ENCODE measurements at places on chromosomes 11 and 22.

GRCh38 chr11:121117788-121118187, 16.7 kb downstream of the TECTA start:
- no peak for DNase-seq

GRCh38 chr22:22375576-22376351, 131.2 kb downstream of the VPREB1 start:
- no peak for DNase-seq

DNA sequence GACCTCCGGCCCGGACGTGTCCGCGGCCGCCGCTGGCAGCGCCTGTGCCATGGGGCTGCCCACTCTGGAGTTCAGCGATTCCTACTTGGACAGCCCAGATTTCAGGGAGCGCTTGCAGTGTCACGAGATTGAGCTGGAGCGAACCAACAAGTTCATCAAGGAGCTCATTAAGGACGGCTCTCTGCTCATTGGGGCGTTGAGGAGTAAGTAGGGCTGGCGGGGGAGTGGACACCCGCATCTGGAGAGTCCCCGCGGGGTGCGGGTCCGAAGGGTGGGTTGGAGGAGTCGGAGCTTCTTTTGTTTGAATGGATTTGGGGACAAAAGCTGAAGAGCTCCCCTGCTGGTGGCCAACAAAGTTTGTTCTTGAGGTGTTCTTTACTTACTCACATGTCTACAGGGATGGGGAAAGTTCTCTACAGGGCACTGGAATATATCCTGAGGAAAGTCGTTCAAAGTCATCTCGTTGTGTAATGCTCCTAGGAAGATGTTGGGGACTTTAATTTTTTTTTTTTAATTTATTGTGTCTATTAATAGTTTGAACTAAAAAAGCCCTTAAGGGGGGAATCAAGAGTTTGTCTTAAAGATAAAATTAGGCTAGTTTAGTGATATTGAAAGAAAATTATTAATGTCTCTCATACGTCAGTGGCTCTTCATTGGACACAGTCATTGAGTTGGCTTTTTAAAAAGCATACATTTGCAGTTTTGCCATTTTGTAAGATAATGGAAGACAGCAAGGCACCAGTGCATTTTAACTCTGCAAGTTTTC, 725 bp downstream of the ARHGAP42 start:
- DNase-seq: peak; percentile 86

- no peak for DNase-seq
Observed at GRCh38 chr11:80512491-80512890, 1071.7 kb upstream of the TENM4 start.

DNA sequence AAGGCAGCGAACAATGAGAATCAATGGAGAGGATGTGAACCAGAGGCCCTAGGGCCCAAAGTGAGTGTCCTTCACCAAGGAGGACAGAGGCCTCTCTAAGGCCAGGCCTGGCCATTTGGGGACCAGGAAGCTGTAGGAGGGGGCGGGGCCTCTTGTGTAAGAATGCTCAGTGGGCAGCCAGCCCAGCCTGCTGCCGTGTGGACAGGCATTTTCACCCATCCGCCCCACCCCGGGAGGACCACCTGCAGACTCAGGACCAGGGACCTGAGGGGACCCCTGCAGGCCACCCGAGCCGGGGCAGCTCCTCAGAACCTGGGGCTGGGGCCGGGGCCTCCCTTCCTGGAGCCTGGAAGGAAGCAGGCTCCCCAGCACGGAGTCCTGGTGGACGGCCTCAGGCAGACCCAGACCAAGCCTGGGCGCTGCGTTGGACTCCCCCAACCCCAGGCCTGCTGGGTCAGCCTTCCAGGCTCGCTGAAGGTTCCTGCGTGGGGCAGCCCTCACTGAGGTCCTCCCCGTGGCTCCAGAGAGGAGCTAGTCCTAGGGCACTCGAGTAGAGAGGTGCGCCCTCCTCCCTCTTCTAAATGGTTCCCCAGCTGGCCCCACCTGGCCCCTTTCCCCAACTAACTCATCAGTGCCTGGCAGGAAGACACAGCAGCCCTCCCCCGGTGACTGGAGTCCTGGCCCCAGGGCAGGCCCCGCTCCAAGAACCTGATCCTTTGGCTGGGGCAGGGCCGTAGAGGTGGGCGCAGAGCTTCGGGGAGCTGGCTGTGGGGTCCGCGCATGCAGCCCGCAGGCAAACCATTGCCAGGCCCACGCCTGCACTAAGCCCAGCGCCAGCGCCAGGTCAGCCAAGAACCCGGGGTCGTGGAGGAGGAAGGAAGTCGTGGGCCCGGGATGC, 1.5 kb upstream of the TRABD start:
- DNase-seq: peak; percentile 57
